Bronchial epithelial cell (primary cell): ENCODE measurements at places on chromosomes 3 and 15.

- no peak for DNase-seq
These were observed 5.2 kb downstream of the GOLGA8B start for GRCh38 chr15:34578283-34578674.

DNA sequence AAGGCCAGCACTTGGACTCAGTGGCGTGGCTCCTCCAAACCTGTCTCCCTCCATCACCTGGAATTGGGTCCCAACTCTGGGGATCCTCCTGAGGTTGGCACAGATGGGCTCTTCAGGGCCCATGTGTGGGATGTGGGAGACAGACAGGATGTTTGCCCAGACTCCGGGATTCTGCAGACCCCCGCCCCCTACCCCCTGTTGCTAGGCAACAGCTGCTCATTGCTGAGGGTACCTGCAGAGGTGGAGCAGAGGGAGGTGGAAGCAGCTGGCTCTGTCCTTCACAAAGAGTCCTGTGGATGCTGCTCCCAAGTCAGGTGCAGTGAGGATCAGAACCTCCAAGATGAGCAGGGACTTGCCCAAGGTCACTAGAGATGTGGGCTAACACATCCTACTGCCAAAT is 40.0 kb upstream of the SLC6A1 start:
- DNase-seq = no peak

DNA sequence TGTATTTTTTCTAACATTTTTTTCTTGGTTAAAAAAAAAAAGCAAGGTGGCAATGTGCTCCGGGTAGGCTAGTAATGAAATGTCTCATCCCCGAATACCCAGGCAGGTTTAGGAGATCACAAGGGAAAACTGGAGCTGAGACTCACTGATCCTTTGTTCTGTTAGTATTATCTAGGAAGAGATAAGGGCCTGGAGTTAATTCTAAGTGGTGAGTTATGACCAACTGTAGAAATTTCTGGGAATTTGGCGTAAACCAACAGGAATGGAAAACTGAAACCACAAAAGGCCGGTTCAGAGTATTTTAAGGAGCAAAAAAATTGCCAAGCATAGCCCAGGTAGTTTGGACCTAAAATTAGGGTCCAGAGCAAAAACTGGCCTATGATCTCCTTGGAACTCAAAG is 12.4 kb downstream of the PPM1M start:
- DNase-seq = no peak

- peak; percentile 76 for DNase-seq
These were observed 46.3 kb downstream of the GPR171 start for GRCh38 chr3:151156618-151157216.

- peak; percentile 79 for DNase-seq
These were observed 46.0 kb downstream of the KLF13 start for GRCh38 chr15:31372635-31373091.

- DNase-seq = no peak
These were observed 5.8 kb upstream of the ZNF770 start for GRCh38 chr15:34993877-34994276.

GRCh38 chr3:57074135-57074534 is 13.7 kb downstream of the SPATA12 start:
- DNase-seq = no peak

- DNase-seq = no peak
These were observed 68.1 kb upstream of the FGD5 start for GRCh38 chr3:14750650-14751049.

GRCh38 chr3:127867986-127868385 is 45.7 kb upstream of the MGLL start:
- DNase-seq = peak; percentile 27

- DNase-seq = no peak
These were observed 16.5 kb downstream of the RAB11A start for GRCh38 chr15:65885668-65886218.

GRCh38 chr3:8776406-8776805 is 7.0 kb upstream of the OXTR start:
- no peak for DNase-seq

DNA sequence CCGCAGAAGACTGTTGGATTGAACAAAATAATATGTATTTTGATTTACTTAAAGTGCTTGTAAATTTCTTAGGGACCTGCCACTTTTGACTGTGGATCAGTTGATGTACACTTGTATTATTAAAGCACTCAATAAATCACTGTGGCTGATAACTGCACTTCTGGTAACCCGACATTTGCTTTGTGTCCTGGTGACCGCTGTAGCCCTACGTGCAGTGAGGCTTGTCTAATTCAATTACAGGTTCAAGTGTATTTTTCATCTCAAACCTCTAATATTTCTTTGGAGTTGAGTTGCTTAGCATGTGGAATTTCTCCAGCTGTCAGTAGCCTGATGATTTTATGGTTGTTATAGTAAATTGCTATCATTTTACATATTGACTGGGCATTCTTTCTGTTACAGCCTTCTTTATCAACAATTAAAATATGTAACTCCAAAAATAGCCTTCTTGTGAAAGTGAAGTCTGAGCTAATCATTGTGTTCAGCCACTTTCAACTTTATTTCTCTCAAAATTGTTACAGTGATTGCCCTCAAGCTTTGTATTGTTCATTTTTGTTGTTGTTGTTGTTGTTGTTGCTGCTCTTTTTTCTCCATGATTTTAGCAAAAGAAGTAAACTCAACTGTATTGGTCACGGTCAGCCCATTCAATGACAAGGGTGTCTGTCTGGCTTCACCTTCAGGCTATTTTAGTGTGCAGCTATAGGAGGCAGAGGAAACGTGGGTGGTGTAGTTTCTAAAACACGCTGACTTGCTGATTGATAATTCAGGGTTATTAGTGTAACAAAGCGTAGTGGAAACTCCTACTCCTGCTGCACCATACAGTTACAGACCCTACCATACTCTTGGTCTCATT is 215.1 kb upstream of the UBE2E1 start:
- DNase-seq = no peak

- no peak for DNase-seq
These were observed 19.2 kb upstream of the ITPKA start for GRCh38 chr15:41474436-41474835.

DNA sequence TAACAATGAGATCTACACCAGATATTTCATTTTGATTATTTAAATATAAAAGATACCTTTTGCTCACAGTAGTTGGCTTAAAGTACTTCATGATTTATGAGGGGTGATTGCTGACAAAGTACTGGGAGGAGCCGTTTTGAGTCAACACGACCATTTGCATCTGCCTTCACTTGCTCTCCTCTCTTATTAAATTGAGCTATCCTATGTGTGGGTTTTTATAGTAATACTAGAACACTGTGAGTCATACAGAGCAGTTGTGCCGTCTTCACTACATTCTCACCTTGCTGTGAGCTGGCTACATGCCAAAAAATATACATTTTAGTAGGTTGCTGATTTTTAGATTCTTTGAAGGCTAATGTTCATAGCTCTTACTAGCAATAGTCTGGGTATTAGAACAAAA is 161.2 kb downstream of the ALCAM start:
- DNase-seq = peak; percentile 91

DNA sequence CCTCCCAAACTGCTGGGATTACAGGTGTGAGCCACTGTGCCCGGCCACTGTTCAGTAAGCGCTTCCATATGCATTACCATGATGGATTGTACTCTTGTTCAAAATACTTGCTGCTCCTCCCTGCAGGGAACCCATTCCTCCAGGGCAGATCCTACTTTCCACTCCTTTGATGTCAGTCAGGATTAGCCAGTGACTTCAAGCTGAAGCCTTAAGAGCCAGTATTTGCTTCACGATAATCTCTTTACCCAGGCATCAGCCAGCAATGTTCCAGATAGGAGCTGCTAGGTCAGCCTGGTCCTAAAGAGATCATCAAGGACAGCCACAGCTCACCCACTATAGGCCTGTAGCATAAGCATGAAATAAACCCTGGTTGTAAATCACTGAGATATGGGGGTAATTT is 96.5 kb upstream of the UBE2E2 start:
- no peak for DNase-seq

- DNase-seq = no peak
These were observed 27.7 kb downstream of the NR2F2 start for GRCh38 chr15:96358001-96358801.

DNA sequence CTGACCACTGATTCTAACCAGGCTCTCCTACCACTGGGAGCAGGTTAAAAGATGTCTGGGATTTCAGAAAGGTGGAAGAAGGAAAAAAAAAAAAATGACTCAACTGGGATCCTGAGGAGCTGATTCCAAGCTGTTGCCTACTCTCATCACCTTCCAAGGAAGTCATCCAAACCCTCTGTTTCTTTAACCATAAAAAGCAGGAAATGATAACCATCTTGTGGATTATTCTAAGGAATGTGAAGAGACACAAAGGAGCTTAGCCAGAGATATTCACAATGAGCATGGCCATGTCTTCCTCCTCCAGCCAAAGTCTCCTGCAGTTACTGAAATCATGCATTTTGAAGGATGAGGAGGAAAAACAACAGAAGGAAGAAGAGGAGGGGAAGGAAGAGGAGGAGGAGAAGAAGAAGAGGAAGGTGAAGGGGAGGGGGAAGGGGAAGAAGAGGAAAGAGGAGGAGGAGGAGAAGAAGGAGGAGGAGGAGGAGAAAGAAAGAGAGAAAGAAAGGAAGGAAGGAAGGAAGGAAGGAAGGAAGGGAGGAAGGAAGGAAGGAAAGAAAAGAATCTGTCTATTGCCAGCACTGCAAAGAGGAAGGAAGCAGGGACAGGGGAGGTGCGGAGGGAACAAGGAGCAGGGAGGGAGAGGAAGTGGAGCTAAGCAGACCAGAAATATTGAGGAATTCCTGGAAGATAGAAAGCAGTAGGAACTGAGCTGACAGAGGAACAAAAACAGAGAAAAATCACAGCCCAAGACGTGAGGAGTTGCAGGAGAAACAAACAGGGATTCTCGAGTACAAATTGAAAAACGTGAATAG is 229.2 kb downstream of the UACA start:
- no peak for DNase-seq

- no peak for DNase-seq
These were observed 235.2 kb downstream of the GREM1 start for GRCh38 chr15:32952901-32953532.

- no peak for DNase-seq
These were observed 27.6 kb downstream of the LMCD1 start for GRCh38 chr3:8529181-8529637.

DNA sequence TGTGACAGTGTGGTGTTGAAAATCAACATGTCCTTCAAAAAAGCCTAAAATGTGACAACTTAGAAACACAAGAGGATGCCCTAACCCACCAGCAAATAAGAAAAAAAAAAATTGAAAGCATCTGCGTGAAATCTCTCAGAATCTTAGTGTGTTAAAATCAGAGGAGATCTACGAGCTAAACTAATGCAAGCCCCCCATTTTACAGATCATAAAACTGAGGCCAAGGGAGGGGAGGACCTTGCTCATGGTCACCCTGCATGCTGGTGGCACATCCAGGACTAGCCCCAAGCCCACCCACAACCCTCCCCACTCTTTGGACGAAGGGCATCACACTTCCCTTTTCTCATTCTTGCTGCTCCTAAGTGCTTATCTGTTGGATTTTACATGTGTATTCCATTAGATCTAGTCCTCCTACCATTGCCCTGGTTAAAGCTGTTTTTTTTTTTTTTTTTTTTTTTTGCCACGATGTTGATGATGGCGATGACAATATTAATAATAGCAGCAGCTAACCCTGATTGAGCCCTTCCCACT is 29.1 kb upstream of the NOX5 start:
- DNase-seq = no peak

GRCh38 chr15:52438047-52438446 is 90.6 kb downstream of the MYO5A start:
- DNase-seq = peak; percentile 84

DNA sequence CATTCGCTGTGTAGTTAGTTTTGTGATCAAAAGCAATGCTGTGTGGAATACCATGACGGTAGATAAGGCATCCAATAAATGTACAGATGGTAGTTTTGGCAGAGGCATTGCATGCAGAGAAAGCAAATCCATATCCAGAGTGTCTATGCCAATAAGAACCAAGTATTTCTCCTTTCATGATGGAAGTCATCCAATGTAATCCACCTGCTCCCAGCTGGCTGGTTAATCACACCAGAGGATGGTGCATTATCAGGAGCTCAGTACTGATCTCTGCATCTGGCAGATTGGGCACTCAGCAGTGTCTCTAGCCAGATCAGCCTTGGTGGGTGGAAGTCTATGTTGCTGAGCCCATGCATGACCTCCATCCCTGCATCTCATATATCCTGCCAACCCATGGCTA is 677.7 kb upstream of the NECTIN3 start:
- DNase-seq = no peak

DNA sequence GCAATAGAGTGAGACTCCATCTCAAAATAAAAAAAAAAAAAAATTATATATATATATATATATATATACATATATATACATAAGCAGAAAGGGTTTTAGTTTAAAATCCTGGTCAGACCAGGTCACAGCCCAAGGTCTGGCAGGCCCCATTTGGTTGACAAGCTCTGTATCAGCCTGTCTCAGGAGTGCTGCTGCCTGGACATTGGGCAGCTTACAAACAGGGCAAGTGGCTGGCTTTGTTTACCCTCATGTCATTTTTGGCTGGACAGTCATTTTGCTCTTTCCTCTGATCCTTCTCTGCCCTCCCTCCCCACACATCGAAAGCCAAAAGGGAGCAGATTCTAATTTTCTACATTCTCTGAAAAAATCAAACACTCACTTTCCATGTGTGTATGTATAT is 26.7 kb upstream of the KLHL6 start:
- no peak for DNase-seq

GRCh38 chr15:29570121-29570947 is 251.9 kb downstream of the TJP1 start:
- DNase-seq = no peak

- DNase-seq = peak; percentile 36
These were observed 278.9 kb downstream of the KLF13 start for GRCh38 chr15:31605467-31605931.
